ENCODE measurements at places on chromosomes 1 and 21. TPM values are rescaled to one million over a fixed set of nuclear protein-coding genes. Genes with fewer than 3 reads are reported as not detected.

DNA sequence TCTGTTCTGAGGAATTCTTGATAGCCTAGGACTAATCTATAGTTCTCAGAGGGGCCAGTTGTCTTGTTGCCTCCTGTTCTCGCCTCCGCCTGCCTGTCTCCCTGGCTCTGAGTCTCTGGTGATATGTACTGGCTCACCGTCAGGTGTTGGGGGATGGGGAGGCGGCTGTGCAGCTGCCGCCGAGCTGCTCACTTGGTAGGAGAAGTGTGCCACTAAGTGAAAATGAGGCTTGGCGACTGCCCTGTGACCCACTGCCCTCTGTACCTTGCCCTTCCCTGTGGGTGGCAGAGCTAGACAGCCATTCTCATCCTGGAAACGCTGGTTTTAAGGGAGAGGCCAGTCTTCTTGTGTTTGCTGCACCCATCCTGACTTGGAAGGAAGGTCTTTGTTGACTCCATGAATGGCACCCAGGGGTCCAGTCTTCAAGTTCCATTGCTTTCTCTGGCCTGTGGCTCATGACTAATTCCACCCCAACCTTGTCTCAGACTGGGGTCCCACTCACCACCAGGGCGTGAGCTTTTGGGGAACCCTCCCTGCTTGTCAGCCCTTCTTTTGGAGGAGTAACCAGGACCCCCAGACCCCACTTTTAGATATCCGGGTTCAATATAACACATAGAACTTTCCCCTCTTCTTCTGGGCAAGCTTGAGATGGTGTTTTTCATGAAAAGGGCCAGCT lies 120.6 kb downstream of the CACNA1E start:
- DNase-seq, result no peak

Gene GPR25
- not detected for total RNA-seq

Gene NPHS2
- not detected for total RNA-seq

Gene CDC20
- 128 TPM for total RNA-seq

DNA sequence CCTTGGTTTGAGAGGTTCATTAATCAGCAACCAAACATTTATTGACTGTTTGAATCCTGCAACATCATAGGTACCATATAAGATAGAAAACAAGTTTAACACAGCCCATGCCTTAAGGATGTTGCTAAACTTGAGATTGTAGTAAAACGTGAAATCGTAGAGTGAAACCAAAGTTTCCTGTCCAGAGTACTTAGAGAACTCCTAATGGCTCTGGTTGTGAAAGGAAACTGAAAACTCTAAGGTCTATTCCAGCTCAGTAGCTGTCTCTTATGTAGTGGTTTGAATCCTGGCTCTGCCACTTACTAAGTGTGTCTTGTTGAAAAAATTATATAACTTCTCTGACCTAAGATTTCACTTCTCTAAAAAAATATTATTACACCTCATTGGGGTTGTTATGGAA lies 310.9 kb downstream of the NTNG1 start:
- DNase-seq, result no peak

GRCh38 chr1:10973552-10973951 lies 38.9 kb upstream of the TARDBP start:
- DNase-seq, result no peak

Gene TRNP1
- 277 TPM for total RNA-seq

Gene LAMC2
- total RNA-seq, result 498 TPM

- no peak for DNase-seq
These were observed 743 bp downstream of the CD52 start for GRCh38 chr1:26318338-26319064.

- no peak for DNase-seq
These were observed 13.5 kb downstream of the ATP1A2 start for GRCh38 chr1:160129046-160129445.

GRCh38 chr1:14836426-14837140 lies 238.1 kb downstream of the KAZN start:
- no peak for DNase-seq

GRCh38 chr1:197620714-197621163 lies 154.5 kb downstream of the DENND1B start:
- DNase-seq, result no peak

DNA sequence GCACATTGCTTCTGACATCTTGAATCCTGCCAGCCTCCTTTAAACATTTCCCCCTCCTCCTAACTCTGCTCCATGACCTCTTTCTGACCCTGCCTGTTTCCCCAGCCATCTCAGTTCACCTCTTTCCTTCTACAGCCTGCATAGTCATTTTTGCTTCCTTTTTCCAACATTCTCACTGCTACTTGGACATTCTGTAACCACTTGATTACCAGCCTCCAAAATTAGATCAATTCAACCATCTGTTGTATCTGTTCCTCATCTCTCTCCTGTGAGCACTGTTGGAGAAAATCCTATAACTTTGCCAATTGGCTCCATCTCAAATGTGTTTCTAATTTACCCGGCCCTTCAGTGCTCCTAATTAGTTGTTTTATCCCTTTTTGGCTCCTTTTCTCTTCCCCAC lies 27.5 kb upstream of the GPR88 start:
- DNase-seq, result no peak

Gene KRTAP13-2
- not detected for total RNA-seq

- no peak for DNase-seq
These were observed 58.0 kb downstream of the PRDM16 start for GRCh38 chr1:3126756-3127678.

DNA sequence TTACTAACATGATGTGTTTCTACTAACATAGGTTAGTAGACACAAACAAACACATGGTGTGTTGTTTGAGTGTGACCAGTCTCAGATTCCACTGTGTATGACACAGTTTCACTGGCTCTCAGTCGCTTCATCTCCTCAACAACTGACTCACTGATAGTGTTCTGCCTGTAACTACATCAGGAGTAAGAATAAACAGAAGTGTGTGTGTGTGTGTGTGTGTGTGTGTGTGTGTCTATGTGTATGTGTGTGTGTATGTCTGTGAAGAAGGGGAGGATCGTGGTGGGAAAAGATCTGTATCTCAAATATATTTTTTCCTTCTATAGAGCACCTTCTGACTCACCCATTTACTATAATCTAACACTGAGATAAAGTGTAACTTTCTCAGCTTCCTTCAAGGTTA lies 391.0 kb downstream of the PTPRC start:
- no peak for DNase-seq

DNA sequence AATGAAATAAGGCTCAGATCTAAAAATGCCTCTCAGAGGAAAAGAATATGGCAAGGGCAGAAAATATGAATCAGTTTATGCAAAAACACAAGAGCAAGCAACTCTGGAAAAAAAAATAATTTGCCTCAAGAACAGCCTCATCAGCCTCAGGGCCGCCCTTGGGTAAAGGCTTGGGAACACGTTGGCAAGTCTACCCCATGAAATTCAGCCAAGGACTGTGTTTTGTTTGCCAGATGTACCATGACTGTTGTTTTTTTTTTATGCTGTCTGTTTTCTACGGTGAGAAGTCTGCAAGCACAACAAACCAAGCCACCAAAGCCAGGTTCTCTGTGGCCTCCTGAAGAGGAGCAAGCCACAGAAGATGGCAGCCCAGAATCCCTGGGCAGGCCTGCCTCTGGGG lies 18.0 kb downstream of the HHIPL2 start:
- DNase-seq, result no peak

Gene NLRP3
- total RNA-seq, result 0.32 TPM

Gene ATP6V1G3
- total RNA-seq, result not detected

Gene TRIM46
- 1.8 TPM for total RNA-seq

GRCh38 chr1:214068979-214069378 lies 81.2 kb downstream of the PROX1 start:
- no peak for DNase-seq

DNA sequence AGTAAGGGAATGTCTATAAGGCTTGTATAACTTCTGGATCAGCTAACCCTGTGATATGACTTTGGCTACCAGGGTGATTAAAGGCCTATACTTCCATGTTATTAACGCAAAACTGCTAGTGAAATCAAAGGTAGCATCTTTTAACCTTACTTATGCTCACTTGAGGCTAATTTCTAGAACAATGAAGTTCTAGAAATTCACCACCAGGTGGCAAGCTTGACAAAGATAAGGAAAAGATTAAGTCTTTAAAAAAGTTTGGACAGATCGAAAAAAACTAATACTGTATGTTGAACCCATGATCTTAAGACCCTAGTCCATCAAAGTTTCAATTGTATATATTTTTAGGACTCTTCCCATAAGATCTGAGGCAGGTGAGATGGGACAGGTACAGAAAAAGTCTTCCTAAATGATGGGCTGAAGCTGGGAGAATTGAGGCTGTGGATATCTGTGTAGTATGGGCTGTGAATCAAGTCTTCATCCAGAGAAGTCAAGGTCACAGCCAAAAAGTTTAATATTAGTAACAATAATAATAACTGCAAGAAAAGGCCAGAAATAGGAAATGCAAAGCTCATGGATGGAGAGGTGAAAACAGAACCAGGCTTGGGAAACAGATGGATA lies 18.8 kb downstream of the KYAT3 start:
- no peak for DNase-seq

Gene LIX1L
- total RNA-seq, result 6.3 TPM

DNA sequence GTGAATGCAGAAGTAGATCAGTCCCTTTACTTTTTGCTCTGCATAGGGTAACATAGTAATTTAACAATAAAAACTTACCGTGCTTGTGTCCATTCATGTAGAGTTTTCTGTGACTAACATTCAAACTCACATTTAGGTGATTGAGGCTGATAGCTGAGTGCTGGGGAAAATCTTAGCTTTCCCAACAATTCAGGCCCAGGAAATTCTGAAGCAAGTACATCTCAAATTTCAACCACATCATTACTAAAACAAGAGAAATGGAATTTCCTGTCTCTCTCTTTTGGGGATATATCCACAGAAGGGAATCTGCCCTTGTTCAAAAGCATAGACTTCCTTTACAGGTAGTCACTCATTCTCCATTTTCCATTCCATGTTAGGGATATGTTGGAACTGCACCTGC lies 33.1 kb upstream of the C1orf146 start:
- no peak for DNase-seq

DNA sequence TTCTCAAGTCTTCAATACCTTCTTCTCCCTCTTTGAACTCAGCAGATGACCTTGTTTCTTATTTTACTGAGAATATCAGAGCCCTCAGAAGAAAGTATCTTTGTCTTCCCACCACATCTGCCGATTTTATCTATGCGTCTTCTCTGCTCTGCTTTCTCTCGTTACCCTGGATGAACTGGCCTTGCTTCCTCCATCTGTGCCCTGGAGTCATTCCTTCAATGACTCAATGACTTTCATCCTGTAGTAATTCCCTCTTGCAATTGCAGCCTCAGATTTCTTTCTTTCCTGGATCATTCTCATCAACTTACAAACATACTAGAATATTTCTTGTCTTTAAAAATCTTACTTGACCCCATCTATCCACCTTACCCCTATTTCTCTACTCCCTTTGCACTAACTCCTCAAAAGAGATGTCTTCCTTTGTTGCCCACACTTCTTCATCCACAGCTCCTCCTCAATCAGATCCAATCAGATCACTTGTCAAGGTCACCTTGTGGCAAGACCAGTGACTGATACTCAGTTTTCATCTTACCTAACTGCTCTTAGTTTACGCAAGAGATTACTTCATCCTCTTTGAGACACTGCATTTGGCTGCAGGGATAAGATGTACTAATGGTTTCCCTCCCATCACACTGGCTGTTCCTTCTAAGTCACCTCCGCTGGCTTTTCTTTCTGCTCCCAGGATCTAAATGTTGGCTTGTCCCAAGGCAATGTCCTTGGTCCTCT lies 8.2 kb upstream of the TGFBR3 start:
- no peak for DNase-seq

DNA sequence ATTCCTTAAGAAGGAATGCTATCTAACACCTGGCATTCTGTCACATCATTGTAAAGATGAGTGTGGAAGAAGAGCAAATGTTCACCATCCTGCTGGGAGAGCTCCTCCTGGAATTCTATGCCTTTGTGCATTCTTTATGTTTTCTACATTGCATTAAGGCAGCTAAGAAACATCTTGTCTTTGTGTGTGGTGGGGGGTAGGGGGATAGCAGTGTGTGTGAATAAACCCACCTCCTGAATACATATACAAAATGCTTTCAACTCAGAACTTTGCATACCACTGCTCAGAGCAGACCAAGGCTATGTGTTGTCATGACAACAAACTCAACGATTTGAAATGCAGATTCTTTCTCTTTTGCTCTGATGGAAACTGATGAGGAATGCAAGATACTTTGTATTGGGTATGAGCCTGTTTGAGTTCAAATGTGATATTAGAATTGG lies 193.6 kb upstream of the KAZN start:
- no peak for DNase-seq

DNA sequence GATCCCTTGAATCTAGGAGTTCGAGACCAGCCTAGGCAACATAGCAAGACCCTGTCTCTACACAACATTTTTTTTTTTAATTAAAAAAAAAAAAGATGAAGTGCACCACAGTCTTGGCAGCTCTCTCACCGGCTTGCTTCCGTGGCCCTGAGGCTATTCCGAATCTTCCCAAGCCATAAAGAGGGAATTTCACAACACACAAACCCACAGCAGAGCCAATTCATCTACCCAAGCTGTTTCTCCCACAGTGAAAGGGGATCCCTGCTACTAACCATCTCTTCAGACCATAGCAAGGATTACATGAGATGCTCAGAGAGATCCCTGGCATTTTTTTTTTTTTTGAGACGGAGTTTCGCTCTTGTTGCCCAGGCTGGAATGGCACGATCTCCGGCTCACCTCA lies 8.3 kb upstream of the CHD5 start:
- DNase-seq, result no peak

Gene MYBPH
- not detected for total RNA-seq

DNA sequence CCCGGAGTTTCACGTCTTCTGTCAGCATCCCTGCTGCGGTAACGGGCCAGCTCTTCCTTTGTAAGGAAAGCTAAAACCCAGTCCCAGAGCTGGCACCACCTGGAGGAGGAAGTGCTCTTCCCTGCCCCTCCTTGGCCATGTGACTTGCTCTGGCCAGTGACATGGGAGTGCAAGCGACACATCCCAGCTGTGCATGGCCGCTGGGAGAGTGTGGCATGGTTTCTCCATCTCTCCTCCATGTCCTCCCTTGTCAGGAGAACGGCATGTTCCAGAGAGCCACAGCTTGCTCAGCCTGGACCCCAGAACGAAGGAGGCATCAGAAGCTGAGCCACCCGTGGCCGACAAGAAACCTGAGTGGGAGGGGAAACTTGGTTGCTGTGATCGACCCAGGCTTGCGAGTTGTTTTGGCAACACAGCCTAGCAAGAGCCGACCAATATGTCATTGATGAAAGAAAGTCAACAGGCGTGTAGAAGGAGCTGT lies 2.7 kb upstream of the PRXL2B start:
- peak; percentile 57 for DNase-seq

- no peak for DNase-seq
These were observed 72.6 kb downstream of the DDR2 start for GRCh38 chr1:162704673-162705424.

DNA sequence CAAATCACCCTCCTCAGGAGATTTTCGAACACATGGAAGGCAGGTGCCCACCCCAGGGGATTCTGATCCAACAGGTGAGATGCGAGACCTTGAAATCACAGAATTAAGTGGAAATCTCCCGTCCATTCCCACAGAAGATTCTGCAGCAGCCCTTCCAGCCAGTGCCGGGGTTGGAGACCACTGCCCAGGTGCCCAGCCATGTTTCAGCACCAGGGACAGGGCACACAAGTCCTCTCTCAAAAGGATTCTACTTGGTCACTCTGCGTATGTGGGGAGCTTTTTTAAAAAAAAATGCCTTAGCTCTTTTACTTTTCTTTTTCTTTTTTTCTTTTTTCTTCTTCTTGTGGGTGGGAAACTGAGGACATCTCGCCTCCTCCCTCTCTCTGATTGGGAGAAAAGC lies 80.7 kb downstream of the VWA5B1 start:
- DNase-seq, result peak; percentile 18

Gene RASSF5
- 6.1 TPM for total RNA-seq
